ENCODE measurements at places on chromosomes 7 and 10.
A peak's percentile ranks its signal among the peaks of the same experiment; 100 is the strongest.

GRCh38 chr7:20482071-20482470 lies 133.4 kb upstream of the ABCB5 start:
- no peak for DNase-seq

DNA sequence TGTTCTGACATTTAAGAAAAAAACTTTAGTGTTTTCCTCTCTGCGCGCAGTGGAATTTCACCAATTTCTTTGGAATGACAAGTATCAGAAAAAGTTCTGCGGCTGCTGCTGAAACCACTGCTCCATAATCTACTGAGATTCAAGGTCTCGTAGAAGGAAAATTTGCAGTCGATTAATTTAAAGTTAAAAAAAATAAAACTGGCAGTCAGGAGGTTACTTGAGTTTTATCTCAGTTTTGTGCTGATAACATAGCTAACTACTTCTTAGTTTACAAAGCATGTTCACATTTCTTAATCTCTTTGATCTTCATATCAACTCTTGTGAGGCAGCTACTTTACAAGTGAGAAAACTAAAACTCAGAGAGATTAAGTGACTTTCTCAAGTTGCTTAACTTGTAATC lies 18.2 kb upstream of the CALD1 start:
- no peak for DNase-seq

- DNase-seq, result no peak
These were observed 4.3 kb downstream of the CUBN start for GRCh38 chr10:17125206-17125893.

- DNase-seq, result no peak
These were observed 337.5 kb upstream of the KCND2 start for GRCh38 chr7:119935418-119936025.

DNA sequence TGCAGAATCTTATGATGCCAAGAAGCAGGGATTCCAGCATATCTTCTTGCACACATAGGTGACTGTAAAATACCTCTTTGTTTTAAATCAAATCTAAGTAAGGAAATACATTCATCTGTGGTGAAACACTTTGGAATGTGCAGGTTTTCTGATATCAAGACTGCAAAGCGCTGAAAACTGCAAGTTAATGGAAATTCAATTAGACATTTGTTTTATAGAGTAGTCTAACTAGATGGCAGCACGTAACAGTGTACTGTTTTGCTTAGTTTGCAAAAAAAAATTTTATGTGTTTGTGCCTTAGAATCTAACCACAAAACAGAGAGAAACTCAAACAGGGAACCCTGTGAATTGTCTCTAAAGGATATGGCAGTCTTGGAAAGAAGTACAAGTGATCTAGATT lies 259.2 kb downstream of the HDAC9 start:
- DNase-seq, result no peak

DNA sequence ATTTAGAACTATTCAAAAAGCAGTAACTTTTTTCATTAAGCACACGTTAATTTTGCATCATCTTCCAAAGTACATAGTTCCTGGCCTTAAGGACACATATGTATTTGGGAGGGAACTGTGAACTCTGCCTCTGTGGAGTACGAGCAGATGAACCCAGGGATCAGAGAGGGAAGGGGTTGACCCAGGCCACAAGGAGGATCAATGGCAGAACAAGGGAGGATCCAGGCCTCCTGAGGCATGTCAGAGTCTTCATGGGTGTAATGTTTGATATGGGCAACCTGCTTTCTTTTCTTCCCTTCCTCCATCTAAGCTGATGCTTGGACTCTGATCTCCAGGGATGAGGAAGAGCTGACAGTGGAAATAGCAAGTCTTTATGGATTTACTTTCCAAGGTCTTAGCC lies 164.0 kb downstream of the SH2D4B start:
- DNase-seq, result no peak

GRCh38 chr10:85524001-85524666 lies 842.5 kb downstream of the GRID1 start:
- no peak for DNase-seq

DNA sequence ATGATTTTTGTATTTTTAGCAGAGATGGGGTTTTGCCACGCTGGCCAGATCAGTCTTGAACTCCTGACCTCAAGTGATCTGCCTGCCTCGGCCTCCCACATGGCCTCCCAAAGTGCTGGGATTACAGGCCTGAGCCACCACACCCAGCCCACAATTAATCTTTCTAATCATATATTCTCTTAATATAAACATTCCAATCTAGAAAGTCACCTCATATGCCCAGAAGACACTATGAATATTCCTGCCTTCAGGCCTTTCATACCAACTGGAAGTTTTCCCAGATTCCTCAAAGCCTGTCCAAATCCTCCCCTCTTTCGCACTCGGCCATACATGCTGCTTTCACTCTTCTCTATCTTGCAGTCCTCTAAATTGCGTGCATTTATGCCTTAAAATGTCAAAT lies 32.6 kb downstream of the PDZD8 start:
- no peak for DNase-seq

DNA sequence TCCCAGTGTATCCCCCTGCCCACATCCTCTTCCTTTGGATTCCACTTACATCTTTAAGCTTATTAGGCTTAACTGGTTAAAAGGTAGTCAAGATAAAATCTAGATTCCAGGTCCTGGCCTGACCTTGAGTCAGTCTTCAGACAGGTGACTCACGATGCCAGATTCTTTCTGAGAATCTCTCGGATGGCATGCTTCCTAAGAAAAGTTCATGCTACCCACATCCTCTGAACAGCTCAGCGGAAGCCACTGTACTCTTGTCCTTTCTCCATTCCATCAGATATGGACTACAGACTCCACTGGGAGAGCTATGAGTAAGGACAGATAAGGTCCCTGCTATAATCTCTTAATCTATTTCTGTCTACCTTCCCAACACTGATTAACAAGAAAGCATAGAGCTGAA lies 43.4 kb downstream of the DNMBP start:
- DNase-seq, result no peak

DNA sequence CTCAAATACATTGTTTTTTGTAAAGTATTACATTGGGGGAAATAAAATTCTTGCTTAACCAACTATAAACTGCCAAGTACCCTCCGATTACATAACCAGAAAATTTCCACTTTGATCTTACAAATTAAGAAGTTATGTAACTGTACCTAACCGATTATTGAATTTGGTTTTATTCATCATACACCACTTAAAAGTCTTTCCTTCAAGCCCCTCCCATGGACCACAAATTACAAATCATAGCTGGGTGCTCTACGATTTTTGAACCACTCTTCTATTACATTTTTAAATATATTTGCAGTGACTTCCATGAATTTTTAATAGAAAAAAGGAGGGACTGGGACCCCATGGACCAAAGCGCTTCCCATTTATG lies 630 bp downstream of the ZNF680 start:
- no peak for DNase-seq

DNA sequence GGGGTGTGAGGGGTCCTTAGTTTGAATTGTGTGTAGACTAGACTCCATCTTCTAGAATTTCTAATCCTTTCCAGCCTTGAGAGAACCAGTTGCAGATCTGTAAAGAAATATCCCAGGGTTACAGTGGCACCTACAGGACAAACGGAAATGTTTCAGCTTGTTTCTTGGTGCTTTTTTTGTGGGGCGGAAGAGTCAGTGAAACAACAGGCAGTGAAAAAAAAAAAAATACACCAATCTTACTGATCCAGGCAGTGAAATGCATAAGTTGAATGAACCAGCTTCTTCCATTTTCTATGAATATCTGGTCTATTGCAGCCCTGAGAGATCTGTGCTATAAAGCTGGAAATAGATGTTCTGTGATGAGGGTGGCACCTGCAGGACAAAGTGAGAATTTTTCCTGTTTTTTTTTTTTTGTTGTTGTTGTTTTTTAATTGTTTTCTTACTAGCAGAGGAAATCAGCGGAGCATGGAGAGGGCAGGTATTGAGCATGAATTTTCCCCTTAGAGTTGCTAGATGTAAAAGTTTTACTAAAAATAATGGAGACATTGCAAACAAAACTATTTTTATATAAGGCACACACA lies 81.9 kb upstream of the DYNC1I1 start:
- DNase-seq, result no peak

DNA sequence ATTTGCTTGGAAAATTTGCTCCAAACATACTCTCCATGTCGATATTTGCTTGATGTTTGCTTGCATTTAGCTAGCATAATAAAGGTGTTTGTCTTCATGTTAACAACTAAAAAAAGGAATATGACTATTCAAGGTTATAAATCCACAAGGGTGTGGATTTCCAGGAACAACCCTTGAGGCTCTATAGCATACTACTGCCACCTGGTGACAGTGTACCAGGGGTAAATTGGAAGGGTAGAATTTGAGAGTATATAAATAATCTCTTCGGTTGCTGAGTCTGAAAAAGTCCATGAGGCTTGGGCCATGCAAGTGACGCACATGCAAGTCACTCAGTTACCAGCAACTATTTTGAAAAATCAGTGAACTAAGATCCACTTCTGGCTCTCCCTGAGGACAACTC lies 68.4 kb downstream of the SLIT1 start:
- no peak for DNase-seq

- DNase-seq, result no peak
These were observed 84.1 kb downstream of the CPXM2 start for GRCh38 chr10:123807444-123808035.

- no peak for DNase-seq
These were observed 104.1 kb downstream of the THSD7A start for GRCh38 chr7:11727864-11728263.

GRCh38 chr7:152850420-152850819 lies 90.9 kb downstream of the ACTR3B start:
- DNase-seq, result no peak

- DNase-seq, result no peak
These were observed 242.8 kb downstream of the ELFN1 start for GRCh38 chr7:1912593-1913465.

DNA sequence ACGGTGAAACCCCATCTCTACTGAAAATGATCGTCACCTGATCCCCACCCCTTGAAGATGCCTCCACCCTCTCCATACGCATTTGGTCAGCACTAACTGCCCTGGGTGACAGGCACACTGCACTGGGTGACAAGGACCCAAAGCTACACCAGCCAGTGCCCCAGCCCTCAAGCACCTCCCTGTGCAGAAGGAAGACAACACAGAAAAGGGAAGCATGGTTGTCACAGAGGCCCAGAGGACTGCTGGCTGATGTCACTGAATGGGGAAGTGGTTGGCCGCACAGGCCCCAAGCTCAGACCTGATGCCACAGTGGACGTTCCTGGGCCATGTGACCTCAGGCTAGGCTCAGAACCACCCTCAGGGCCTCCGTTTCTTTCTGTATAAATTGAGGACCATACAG lies 4.2 kb upstream of the PILRA start:
- peak; percentile 83 for DNase-seq

DNA sequence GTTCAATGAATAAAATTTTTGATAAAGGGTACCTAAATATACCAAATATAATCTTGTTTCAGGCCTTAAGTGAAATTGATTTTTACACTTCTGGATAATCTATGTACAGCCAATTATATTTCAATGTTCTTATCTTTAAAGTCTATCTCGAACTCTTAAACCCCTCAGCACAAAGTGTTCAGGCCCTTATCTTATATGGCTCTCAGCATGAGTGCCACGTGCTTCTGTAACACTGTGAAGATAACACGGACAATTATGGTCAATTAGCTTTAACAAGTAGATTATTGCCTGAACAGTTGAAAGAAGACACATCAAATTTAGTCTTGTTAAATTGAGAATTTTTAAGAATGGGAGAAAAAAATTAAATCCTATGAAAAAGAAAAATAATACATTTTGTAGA lies 40.4 kb upstream of the DMTF1 start:
- no peak for DNase-seq

DNA sequence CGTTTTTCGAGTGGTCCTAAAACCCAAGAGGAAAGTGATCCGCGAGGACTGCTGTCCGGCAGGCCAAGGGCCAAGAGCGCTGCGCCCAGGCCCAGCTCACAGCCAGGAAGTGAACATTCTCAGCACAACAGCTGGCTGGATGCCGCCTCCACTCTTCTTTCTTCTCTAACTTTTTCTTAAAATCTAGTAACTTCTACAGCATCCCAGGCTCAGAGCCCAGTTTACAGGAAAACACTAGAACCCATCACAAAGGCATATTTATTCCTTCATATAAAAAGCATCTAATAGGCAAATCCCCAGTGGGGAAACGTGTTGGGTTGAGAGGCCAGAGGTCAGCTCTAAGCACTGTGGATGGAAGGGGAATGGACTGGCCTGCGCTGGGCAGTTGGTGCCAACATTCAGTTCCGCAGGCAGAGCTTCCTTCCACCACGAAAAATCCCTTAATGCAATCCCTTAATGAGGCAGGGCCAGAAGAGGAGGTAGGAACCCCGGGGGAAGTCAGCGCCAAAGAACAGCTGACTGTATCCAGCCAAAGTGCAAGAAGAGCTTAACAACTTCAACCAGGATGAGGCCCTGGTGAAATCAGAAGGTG lies 74.8 kb downstream of the ZRANB1 start:
- DNase-seq, result peak; percentile 89

GRCh38 chr10:101834341-101834740 lies 9.3 kb downstream of the KCNIP2 start:
- DNase-seq, result no peak

- no peak for DNase-seq
These were observed 61.7 kb upstream of the ITGA8 start for GRCh38 chr10:15781381-15781960.

GRCh38 chr7:77631820-77632219 lies 64.4 kb upstream of the RSBN1L start:
- DNase-seq, result no peak

GRCh38 chr10:57955076-57955475 lies 312.6 kb downstream of the IPMK start:
- no peak for DNase-seq

- DNase-seq, result no peak
These were observed 10.9 kb downstream of the GPR37 start for GRCh38 chr7:124754576-124755268.

DNA sequence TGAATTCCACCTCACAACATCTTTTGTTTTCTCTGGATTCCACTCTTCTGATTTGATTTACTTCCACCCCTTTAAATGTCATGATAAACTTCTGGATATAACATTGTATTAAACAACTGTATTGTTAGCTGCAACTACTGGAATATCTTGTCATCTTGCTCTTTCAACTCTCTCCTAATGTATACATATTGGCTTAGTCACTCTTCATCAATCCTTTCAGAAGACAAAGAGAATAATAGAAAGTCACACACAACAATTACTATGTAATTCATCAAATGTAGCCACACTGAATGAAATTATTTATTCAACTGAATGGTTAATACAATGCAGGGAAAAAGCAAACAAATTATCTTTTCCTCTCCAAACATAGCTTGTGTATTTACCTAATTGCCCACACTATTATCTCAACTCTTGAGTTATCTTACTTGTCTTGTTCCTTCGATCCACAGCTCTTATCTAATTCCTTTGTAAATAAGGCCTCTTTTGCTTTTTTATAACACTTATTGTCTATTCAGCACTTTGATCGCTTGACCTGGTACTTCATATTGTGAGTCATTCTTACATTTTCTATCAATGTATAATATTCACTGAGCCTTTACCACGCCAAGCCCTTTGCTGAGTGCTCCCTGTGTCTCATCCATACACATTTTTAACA lies 16.7 kb downstream of the SEMA3A start:
- no peak for DNase-seq

- DNase-seq, result no peak
These were observed 11.3 kb downstream of the NPTX2 start for GRCh38 chr7:98628418-98628817.
